T47D (cell line): ENCODE measurements at places on chromosomes 4 and X.

GRCh38 chrX:386239-386767 is 404 bp downstream of the PPP2R3B start:
- DNase-seq: no peak

DNA sequence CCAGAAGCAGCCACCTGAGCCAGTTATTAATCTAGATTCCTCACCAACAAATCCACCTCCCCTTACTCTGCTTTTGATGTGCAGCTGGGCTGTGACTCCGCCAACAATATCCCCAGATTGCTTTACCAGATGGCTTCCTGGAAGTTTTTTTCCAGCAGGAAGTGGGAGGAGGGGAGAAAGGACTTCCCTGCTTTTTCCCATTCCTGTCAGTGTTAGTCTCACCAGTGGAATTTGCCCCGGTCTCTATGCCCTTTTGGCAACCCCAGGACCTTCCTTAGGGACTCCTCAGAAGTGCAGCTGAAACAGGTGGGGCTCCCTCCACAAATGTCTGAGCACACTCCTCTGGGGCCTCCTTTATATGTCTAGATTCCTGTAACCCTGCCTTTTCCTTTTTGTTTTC is 465.2 kb upstream of the IGFBP7 start:
- no peak for DNase-seq

DNA sequence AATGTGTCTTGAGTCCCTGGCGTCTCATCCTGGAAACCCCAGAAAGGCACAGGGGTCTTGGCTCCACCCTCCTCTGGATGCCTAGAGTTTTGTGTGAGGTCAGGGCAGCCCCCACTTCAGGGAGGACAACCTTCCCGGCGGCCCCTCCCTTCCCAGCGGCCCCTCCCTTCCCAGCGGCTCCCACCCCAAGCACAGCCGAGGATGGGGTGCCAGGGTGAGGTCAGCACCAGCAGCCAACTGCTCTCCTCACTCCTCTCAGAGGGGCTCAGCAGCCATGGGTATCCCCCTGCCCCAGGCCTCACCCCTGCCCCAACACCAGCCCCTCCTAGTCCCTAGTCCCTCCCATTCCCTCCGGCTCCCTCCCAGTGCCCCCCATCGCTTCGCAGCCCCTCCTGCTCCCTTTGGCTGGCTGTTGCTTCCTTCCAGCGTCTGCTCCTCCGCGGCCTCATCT is 17.4 kb downstream of the DGKQ start:
- DNase-seq: no peak

GRCh38 chrX:153477901-153478300 is 7.5 kb upstream of the HAUS7 start:
- DNase-seq: no peak

DNA sequence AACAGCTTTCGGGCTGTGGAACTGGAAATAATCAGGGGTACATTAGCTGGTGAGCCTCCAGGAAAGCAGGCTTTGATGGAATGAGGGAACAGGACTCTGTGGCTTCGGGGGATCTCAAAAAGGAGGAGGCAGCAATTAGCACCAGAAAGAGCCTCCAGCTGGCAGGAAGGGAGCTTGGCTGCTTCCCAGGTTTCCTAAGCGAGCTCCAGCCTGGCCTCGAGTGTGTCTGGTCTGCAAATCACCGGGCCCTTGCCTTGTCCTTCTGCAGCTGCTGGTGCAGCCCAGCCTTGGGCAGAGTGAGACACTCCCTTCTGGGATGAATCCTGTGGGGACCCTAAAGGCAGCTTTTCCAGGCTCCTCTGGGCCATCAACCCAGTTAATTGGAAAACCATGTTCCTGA is 10.7 kb upstream of the PDHA1 start:
- DNase-seq: no peak

GRCh38 chr4:106034220-106034619 is 138.9 kb downstream of the NPNT start:
- no peak for DNase-seq

DNA sequence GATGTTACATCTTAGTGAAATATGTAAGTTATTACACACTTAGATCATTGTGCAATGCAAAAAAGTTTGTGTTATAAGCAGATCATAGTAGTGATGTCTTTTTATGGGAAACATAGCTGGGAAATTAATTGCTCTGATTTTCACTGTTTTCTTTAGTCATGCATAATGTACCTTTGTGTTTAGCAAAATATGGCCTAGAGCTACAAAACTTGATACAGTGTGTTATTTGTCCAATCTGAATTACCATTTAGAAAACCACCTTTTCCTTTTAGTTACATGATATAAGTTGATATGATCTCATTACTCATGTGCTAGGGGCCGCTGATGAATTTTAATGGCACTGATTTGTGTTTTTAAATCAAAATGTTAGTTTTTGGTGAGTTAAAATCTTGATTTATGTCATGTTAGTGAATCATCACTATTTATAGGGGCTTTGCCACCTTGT is 2.0 kb downstream of the BMPR1B start:
- no peak for DNase-seq

DNA sequence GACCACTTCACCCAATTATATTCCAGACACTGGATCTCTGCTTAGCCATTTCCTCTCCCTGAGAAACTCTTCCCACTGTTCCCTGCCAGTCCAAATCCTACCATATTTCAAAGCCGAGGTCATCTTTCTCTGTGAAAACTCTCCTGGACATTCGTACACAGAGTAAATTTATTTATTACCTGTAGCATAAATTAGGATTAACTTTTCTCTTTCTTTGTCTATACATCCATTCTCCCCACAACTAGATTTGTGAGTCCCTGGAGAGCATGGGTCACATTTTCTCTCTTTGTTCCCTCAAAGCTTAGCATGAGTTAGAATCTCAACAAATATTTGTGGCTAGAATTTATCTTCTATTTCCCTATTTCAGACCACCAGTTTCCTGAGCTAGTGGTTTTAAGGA is 27.8 kb upstream of the SMIM10 start:
- DNase-seq: no peak

DNA sequence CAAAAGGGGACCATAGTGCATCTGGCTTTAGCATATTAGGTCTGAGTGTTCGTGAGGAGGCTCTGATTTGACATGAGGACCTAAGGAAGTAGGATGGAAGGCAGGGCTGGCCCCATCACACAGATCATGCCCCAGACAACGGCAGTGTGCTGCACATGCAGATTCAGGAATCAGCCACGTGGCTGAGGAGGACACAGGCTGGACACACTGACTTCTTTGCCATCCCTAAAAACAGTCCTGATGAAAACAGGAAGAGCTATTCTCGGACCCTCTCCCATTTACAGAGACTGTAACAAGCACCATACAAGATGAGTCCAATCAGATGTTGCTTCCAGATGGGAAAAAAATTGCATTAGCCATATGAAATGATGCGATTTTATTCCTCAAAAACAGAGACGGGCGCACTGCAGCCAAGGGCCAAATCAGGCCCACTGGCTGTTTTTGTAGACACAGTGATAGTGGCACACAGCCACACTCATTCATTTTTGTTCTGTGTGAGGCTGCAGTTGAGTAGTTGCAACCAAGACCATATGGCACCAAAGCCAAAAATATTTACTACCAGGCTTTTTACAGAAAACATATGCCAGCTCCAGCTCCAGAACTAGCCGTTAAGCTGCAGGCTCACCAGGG is 41.0 kb downstream of the ACSL1 start:
- DNase-seq: no peak

DNA sequence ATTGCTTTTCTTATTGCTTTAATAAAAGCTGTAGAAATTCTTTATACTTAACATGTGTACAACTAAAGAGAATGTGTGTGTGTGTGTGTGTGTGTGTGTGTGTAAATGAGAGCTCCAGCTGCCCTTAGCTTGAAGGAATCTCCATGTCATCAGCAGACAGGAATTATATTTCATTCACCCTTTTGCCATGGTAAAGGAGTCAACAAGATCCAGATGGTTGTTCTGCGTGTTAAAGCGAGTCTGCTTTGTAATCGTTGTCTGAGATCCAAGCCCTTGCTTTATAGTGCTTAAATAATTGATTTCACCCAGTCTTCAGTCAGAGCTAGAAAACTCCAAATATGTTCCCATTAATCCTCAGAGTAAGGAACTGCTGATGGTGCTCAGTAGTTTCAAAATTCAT is 285.5 kb downstream of the PDGFC start:
- DNase-seq: no peak
